ENCODE measurements at places on chromosomes 1 and 21.

GRCh38 chr1:55812281-55812680, 597.1 kb upstream of the USP24 start:
- DNase-seq, result no peak

DNA sequence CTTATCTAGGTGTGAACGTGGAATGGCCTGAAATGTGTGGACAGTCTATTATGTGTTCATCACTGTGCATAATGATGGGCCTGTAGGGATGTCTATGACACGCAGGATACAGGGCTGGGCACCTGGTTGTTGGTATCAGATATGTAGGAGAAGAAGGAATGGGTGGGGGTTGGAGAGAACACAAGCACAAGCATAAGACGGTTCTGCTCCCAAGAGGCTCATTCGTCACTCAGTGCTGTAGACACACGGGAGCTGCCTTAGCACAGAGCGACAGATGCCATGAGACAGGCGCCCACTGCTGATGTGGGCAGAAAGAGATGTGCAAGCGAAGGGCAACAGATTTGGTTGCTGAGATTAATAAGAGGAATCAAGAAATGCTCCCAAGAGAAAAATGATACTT, 256.2 kb downstream of the DISC1 start:
- no peak for DNase-seq

DNA sequence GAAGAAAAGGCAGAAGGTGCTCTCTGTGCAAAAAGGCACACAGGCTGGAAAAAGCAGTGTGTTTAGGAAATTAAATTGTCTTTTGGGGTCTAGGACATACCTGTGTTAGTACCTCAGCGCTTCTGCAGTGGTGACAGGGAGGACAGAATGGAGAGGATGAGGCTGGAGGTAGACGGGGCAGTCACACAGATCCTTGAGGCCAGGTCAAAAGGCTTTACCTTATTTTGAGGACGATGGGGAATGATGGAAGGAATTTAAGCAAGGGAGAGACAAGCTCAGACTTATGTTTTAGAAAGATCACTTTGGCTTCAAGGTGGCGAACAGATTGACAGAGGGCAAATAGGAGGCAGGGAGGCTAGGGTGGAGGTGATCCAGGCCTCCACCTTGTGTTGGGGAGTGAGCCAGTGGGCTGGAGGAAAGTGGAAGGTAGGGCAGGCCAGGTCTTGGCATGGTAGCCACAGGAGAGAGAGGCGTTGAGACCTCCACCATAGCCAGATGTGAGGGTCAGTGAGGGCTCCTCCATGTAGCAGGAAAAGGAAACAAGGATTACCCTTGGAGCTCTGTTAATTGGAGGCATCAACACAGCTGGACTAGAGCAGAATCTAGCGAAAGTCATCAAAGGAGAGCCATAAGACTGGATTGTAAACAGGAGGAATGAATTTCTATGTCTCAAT, 4.2 kb downstream of the CYP4B1 start:
- no peak for DNase-seq

- no peak for DNase-seq
These were observed 29.4 kb downstream of the PTGFR start for GRCh38 chr1:78520216-78520615.

GRCh38 chr1:203187304-203187685, 791 bp upstream of the CHI3L1 start:
- no peak for DNase-seq

DNA sequence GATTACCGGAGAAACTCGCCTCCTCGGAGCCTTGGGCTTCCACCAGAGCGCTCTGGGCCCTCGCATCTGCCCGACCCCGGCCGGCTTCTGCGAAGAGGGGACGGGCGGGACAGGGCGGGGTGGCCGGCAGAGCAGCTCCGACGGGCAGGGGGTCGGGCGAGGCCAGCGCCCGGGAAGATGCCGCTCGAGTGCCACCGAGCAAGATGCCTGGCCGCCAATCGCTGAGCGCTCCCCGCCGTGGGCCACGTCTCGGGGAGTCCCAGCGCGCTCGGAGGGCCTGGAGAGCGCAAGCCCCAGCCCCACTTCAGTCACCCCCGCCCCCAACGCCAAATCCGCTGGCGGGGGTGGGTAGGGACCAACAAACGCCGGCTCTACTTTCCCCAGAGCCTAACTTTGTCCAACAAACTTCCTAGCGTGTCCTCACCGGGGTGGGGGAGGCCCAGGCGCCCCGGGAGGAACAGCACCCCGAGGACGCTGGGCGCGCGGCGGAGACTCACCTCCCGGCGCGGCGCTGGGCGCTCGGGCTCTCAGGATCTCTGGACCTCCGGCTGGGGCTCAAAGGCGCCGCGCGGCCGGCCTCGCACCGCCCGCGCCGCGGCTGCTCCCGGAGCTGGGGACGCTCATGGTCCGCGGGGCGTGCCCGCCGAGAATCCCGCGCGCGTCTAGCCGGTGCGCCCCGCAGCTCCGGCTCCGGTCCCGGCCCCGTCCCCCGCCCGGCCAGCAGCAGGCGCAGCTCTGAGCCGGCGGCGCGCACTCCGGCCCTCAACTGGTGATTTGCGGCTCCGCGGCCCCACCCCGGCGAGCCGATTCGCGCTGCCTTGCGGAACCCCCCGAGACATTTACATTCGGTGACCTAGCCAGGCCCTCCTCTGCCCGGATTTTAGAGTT, at the start of gene BCAR3:
Gene BCAR3 (minus strand): TSS at position 737 of the 888 bp plus-strand sequence. CDS start 6,907 bp downstream, outside the sequence.
- DNase-seq, result no peak

GRCh38 chr1:217053676-217054075, 330.4 kb upstream of the ESRRG start:
- DNase-seq, result no peak

DNA sequence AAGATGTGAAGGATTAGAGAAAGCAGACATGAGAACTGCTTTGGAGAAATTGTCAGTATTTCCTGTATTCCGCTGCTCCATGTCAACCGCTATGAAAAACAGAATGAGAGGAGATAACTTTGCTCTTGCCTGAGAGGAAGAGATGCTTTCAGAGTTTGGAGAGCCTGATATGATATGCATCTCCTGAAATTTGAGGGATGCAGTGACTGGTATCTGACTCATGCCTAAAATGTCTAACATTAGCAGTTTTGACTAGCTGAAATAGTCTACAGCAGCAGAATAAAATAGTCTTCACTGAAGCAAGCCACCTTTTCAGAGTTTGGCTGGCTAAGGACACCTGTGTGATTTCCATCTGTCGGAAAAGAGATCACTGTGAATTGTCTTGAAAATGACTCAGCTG, 165.8 kb upstream of the LRRC7 start:
- no peak for DNase-seq

DNA sequence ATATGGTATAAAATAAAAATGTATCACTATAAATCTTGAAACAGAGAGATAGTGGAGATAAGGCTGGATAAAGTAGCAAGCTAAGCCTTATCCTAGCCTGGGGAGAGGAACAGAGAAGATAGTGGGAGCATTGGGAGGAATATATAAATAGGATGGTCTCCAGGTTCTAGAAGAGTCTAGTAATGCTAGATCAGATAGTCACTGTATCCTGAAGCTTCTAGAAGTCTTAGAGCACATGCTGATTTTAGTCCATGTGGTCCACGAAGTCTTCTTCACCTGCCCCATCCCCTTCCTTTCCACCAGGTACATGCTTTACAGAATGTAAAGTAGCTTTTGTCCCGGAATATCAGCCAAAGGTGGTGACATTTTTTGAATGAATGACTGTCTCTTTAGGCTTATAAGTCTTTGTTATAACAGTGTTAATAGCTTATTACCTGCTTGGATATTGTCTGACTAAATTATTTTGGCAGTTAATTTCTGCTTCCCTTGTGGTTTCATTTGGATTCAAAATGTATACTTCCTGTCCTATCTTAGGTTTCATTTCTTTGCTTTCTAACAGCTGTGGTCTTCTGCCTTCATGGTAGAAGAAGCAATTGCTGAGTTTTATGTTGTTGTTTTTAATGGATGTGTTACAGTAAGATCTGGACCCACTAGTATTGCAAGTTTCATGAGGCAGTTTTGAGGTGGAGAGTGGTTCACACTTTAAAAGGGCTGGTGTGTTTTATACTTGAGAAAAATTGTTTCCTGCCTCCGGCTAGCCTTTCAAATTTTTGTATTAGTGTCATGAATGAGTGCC, 5.9 kb downstream of the SMG7 start:
- no peak for DNase-seq

DNA sequence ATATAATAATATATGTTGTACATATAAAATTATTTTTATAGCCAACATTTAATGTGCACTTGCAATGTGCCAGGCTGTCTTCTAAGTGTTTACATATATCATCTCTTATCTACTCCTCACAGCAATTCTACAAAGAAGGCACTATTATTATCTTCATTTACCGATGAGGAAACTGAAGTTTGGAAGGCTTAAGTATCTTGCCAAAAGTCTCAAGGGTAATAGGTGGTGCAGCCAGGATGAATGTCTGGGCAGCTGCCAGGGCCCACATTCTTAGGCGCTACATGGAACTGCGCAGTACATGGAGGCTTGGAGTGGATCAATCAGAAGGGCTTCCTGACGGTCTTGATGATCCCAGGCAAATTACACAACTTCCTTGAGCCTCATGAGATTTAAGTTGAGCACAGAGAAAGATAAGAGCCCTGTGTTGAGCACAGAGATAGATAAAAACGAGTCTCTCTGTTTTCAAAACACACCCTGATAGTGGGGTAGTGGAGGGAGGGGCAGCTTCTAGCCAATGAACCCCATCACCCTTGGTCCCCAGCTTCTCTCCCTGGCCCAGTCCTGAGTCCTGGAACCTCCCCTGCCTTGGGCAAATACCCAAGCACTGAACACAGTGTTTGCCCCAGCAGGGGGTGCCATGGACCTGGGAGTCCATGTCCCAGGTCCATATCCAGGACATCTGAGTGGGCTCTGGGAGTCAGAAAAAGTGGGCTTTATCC, 9.2 kb downstream of the POU3F1 start:
- no peak for DNase-seq

GRCh38 chr1:102967786-102968185, 140.5 kb downstream of the COL11A1 start:
- DNase-seq, result no peak

- peak; percentile 25 for DNase-seq
These were observed 73.9 kb upstream of the VTCN1 start for GRCh38 chr1:117284399-117285215.

DNA sequence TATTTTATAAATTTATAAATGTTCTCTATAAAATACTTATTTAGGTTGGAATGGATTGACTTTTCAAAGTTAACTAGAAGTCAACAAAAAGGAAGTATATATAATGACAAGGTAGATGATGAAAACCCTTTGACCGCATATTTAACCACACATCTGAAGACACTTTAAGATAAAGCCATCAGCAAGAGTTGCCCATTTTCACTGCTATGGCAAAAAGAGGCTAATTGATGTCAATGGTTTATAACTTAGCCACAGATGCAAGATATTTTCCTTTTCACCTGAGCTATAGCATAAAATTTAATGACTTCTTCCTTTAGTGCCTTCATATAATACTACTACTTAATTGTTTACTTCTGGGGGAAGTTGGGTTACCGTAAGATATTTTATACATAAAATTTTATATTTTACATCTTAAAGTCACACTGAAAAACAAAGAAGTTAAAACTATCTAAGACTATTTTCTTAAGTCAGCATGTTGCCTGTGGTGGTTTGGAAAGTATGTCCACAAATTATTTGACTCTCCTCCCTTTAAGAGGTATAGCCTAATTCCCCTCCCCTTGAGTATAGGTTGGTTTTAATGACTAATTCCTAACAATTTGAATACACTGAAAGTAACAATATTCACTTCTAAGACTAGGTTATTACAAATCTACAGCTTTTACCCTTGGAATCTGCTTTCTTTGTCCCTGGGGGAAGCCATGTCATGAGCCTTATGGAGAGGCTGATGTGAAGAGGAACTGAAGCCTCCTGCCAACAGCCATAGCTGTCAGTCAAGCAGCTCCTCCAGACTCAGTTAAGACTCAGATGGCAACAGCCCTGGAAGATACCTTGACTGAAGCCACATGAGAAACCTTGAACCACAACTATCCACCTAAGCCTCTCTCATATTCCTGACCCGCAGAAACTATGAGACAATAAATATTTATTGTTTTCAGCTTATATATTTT, 40.3 kb upstream of the LRRC8B start:
- no peak for DNase-seq

DNA sequence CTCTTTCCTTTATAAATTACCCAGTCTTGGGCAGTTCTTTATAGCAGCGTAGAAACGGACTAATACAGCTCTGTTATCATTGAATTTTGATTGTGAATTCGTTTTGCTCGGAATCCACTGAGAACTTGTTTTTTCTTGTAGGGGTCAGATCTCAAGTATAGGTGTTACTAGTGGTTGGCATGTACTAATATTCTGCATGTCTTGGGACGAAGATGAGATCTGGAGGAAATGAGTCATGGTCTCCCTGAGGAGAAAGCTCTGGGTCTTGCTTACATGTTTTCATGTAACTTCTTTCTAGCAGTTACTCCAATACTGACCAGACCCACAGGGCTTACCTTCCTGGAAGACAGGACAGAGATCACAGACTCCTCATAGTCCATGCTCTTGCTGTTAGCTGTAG, 30.3 kb downstream of the ZSCAN20 start:
- no peak for DNase-seq

DNA sequence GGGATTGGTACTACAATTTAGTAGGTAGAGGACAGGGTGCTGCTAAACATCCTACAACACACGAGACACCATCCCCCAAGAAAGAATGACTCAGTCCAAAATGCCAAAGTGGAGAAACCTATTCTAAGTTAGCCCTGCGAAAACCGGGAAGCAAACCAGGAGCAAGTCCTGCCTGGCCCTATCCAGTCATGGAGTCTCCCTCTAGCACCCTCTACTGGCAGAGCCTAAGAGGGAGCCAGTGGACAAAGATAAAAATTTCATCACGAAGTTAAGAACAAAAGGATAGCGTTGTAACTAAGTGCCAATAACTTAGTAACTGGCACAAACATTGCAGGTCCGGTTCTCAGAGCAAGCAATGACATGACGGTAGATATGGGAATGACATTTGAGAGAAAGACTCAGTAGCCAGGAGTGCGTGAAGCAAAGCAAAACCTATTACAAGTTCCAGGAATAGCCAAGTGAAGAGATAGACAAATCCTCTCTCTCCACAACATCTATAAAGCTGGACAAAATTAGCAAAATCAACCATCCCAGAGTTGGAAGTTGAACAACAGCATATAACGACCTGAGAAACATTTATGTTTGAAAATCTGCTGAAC, 383.5 kb downstream of the OMA1 start:
- DNase-seq, result peak; percentile 41

DNA sequence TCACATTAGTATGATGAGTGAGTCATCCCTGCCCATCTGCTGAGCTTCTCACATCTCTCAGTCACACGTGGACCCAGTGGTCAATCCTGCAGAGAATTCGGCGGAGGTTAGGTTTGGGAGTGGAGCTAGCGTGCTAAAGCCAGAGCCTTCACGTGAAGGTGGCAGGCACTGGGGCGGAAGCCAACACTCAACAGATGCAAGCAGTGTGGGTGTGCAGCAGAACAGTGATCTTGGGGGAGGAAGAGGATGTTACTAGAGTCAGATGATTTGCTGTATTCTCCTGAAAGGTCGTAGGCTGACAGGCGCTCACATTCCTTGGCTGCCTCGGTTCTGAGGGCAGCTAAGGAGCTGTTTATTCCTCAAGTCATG, 6.7 kb downstream of the C1orf115 start:
- DNase-seq, result no peak

DNA sequence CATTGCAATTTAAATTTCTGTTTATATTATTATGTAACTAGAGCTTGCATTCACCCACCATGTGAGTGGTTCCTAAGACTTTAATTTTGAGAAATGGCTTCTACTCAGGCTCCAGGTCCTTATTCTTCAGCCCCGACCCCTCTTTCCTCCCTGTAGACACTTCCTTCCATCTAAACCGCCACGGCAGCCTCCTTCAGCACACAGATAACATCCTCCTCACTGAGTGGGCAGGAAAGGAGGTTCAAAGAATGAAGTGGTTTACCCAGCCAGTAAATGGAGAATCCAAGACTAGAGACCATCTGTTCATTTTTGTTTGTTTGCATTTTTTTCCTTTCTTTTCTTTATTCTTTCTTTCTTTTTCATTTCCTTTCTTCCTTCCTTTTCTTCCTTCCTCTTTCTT, 37.1 kb upstream of the SOD1 start:
- DNase-seq, result no peak
